ENCODE measurements at places on chromosomes 7 and 10. TPM values are rescaled to one million over a fixed set of nuclear protein-coding genes. Genes with fewer than 3 reads are reported as not detected.

LCOR gene
- 15.7 TPM for total RNA-seq

SDK1 gene
- 8.6 TPM for total RNA-seq

LEP gene
- total RNA-seq, result 2.8 TPM

ANAPC16 gene
- total RNA-seq, result 54.2 TPM

LRMDA gene
- total RNA-seq, result 1.0 TPM

OR6B1 gene
- total RNA-seq, result not detected

CALHM2 gene
- 35.8 TPM for total RNA-seq
